ENCODE measurements at places on chromosomes 12 and 14.

DNA sequence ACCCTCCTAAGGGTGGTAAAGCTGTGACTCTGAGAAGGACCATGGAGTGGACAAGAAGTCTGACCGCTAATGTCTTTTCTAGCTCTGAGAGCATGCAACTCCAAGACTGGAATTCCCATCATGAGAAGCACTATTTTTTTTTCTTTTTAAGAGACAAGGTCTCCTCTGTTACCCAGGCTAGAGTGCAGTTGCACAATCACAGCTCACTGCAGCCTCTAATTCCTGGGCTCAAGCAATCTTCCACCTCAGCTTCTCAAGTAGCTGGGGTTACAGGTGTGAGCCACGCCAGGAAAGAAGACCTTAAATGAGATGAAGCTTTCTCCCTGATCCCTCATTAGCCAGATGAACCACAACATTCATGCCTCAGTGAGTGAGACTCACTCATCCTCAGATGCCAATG, 19.2 kb downstream of the VDR start:
- no peak for DNase-seq

- peak; percentile 63 for DNase-seq
These were observed at the start of gene AHNAK2 for GRCh38 chr14:104977681-104978653. TSS of gene AHNAK2 (minus strand) at chr14:104978374. CDS start at chr14:104978237, 137 bp downstream.

- no peak for DNase-seq
These were observed 100.0 kb upstream of the LHX5 start for GRCh38 chr12:113571713-113572112.

GRCh38 chr12:80222261-80222660, 122.9 kb downstream of the OTOGL start:
- DNase-seq: no peak

DNA sequence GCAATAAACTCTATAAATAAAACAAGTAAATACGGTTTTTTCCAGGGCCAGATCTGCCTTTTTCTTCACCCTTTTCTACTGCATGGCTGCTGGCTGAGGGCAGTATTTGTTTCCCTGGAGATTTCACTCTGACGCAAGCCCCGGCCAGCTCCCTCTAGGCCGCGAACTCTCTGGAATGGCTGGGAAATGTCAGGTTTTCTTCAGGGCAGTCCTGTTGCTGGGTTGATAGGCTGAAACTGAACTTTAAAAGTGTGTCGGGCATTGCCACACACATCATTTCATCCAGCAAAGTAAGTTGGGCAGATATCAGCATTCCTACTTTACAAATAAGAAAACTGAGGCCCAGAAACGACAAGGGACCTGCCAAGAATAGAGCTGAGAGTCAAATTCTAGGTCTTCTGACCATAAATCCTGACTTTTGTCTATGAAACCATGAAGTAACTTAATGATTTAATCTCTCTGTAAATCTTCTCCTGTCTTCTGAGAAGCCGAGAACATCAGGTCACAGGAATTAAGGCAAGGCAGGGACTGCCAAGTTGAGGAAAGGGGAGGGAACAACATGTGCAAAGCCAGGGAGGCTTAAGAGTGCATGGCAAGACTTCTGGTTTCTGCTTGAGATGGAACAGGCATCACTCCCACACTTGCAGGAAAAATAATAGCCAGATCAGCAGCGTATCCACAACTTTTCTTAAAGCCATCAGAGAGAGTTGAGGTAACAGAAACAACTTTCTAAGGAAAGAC, 205.0 kb upstream of the CCDC196 start:
- DNase-seq: no peak
